ENCODE measurements at places on chromosomes 12 and 14.

DNA sequence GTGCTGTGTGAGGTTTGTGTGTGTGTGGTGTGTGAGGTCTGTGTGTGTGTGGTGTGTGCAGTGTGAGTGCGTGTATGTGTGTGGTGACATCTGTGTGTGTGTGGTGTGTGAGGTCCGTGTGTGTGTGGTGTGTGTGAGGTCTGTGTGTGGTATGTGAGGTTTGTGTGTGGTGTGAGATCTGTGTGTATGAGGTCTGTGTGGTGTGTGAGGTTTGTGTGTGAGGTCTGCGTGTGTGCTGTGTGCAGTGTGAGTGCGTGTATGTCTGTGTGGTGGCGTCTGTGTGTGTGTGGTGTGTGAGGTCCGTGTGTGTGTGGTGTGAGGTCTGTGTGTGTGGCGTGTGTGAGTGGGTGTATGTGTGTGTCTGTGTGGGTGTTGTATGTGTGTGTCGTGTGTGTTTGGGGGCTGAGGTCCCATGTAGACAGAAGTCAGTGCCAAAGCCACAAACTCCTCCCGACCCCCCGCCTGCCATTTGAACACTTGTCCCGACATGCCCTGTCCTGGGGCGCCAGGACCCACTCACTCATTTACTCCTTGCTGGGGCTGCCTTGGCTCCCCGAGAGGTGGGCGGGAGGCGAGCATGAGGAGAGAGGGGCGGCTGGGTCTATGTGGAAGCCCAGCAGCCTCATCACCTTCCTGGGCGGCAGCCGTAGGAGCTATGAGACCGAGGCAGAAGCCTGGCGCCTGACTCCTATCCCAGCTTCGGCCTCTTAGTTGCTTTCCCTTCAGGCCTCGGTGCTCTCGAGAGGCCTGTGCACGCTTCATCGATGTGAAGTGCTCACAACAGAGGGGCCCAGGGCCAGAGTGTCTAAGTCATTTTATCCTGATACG, 20.5 kb downstream of the RILPL1 start:
- no peak for DNase-seq

- DNase-seq, result no peak
Measured at GRCh38 chr12:108572166-108572790, 9.9 kb downstream of the ISCU start.

DNA sequence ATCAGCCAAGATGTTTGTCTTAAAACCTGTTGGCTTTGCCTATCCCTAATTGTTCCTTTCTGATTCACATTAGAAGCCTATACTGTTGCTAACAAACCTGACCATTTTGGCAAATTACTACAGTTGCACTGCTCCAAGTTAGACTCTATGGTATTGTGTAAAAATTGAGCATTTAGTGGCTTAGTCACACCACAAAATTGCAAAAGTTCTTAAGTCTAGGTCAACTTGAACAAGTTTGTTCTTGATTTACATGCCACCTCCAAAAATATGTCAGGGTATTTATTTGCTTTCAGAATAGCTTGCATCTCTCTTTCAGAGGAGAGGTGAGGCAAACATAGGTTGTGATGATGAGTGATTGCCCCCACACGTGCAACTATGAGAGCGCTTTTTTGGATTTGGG, 27.0 kb upstream of the PTHLH start:
- no peak for DNase-seq

DNA sequence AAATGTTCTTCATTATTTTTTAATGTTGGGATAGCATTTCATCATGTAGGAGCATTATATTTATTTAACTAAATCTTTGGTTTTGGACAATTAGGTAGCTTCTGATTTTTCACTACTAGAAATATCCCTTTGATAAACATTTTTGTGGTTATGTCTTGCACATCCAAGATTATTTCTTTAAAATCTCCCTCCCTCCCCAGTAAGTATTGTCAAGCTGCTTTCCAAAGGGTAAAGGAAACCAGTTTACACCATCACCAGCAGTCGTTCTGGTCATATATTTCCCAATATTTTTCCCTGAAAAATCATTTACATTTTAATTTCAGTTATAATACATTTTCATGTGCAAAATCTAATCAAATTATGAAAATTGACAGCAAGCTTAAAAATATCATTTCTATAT, 11.1 kb downstream of the CD69 start:
- no peak for DNase-seq

- DNase-seq, result no peak
Measured at GRCh38 chr12:131018808-131019397, 65.2 kb downstream of the ADGRD1 start.

DNA sequence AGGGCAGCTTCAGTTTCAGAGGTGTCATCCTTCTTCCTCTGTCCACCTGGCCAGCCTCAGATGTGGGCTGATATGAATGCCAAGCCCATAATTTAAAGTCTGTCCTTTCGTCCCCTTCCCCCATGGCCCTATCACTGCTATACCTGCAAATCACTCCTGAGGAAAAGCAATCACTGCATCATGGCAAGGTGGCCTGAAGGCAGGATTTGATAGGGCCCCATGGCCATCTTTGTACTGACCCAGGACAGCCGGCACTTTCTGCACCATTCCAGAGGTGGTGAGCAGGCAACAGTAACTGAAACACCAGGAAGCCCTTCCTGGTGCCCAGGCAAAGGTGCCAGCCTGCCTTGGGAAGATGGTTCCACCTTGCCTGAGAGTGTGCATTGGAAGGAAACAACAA, 60.8 kb downstream of the ANO2 start:
- DNase-seq, result no peak

DNA sequence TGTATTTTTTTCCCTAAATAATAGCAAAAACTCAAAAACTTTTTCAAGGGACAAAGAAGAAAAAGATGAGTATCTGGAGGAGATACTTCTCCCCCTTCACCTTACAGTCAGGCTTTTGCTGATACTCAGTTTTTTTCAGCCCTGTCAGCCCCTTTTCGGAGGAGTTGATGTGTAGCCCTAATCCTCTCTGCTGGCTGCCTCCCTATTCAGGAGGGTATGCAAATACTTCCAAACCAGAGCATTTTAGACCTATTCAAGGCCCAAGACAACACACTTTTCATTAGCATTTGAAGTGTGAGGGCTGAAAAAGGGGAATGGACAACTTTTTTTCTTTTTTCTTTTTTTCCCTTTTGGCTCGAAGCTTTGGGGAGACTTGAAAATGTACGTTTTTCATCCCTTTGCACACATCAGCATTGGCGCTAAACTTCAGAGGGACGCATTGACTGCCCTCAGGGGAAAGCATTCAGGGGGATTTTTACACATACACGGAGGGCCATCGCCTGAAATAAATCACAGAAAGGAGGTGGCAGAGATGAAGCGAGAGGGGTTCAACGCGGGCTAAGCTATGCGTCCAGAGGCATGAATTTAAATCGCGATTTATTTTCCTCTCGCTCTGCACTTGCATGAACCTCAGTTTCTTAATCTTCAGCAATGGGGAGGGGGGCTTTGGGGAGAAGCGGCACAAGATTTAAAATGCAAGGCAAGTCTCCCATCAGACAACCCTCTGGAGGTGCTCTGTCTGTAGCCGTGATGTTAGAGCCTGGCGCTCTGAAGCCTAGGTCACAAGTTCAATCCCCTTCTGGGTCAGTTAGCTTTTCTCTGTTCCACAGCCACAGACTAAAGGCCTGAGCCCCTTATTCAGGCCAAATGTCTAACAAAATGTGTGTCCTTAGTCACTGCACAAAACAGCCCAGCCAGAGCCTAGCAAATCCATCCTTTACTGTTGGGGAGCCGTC, 86.3 kb downstream of the ASCL1 start:
- no peak for DNase-seq

DNA sequence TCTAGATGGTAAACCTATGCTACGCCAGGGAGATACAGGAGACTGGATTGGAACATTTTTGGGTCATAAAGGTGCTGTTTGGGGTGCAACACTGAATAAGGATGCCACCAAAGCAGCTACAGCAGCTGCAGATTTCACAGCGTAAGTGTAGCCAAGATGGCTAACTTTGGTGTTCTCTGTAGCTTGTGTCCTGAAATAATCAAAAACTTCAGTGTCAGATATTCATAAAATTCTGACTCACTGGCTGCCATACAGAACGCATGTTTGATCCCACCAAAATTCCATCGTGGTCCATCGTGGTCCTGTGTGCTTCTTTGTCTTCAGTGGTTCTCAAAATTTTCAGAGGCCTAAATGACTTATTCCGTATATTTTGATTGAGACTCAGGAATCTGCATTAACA, 1.3 kb downstream of the STRAP start:
- DNase-seq, result no peak

DNA sequence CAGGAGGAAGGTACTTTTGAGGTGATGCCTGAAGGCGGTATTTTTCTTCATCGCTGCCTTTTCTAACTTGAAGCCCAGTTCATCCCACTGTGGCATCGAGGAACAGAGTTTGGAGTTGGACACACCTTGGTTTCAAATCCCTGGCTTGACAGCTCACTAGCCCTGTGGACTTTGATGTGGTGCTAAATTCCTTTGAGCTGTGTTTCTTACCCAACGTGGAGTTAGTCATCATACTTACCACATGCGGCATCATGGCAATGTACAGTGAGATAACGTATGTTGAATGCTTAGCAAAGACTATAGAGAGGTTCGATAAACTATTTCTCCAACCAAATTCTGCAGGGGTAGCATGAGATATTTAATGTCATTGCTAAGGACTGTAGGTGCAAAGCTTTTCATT, 3.4 kb downstream of the PLEKHG3 start:
- no peak for DNase-seq

DNA sequence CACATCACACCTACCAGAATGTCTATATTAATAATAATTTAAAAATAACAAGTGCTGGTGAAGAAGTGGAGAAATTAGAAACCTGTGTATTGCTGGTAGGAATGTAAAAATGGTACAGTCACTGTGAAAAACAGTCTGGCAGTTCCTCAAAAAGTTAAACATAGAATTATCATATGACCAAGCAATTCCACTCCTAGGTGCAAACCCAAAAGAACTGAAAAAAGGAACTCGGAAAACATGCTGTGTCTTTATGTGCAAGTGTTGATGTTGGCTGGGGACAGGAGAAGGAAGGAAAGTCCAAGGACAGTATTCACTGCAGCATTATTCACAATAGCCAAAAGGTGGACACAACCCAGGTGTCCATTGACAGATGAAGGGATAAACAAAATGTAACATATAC, 146.5 kb downstream of the TTC7B start:
- DNase-seq, result no peak

DNA sequence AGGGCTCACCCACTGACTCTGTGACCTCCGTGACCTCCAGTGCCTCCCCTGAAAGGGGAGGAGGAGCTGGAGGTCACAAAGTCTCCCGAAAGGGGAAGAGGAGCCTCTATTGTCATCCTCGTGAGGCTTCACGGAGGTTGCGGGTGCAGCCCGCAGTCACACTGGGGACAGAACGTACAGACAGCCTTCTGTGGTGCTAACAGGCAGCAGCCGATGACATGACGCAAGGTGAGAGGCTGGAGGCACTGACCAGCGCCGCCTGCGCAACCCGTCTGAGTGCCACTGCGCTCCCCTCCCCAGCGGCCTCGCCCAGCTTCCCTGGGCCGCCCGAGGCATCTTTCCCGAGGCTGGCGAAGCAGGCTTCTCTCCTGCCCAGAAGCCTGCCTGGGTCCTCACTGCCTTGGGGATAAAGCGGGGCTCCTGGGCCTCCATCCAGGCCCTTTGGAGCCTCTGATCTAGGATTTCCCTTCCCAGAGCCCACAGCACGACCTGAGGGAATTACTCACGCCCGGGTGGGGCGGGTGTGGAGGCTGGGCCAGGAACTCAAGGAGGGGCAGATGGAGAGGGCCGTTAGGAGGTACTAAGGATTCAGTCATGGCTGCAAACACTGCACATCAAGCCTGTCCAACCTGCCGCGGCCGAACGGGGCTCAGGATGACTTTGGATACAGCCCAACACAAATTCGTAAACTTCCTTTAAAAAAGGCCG, 12.3 kb upstream of the LBHD2 start:
- DNase-seq, result no peak

GRCh38 chr12:7303230-7303629, 642 bp upstream of the ACSM4 start:
- no peak for DNase-seq

DNA sequence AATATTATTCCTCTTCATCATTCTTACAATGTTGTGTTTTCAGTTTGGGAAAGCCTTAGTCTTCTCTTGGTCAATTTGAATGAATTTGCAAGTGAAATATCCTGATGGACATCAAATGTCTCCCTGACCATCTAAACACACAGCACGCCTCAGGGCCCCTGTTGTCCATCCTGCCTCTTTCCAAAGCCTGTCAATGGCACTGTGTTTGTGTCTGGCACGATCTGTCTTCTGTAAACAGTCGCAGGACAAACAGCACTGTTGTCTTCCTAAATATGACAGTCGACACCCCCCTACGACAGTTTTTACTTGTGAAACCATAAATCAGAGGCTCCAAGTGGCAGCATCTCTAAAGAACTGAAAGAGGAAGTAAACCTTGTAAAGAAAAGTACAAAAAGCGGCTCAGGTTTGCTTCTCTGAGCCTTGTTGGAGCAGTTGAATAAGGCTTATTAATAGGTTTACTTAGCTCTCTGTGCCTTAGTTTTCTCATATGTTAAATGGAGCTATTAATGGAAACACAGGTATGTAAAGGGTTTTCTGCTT, 285.8 kb downstream of the NRXN3 start:
- DNase-seq, result no peak

DNA sequence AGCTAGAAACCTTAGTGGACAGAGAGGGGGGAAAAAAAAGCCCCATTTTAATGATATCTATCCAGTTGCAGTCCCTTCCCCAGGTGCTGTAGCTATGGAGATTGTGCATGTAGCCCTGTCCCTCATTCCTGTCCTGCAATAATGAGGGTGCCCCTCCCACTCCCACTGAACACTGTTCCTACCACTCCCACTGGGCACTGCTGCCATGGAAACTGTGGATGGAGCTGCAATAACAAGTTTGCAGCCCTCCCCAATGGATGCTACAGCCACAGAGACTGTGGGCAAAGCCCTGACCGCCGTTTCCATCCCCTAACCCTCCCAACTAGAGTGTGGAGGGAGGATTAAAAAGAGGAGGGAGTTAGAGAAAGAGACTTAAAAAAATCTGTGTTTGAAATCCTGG, 238.3 kb downstream of the FUT8 start:
- no peak for DNase-seq

DNA sequence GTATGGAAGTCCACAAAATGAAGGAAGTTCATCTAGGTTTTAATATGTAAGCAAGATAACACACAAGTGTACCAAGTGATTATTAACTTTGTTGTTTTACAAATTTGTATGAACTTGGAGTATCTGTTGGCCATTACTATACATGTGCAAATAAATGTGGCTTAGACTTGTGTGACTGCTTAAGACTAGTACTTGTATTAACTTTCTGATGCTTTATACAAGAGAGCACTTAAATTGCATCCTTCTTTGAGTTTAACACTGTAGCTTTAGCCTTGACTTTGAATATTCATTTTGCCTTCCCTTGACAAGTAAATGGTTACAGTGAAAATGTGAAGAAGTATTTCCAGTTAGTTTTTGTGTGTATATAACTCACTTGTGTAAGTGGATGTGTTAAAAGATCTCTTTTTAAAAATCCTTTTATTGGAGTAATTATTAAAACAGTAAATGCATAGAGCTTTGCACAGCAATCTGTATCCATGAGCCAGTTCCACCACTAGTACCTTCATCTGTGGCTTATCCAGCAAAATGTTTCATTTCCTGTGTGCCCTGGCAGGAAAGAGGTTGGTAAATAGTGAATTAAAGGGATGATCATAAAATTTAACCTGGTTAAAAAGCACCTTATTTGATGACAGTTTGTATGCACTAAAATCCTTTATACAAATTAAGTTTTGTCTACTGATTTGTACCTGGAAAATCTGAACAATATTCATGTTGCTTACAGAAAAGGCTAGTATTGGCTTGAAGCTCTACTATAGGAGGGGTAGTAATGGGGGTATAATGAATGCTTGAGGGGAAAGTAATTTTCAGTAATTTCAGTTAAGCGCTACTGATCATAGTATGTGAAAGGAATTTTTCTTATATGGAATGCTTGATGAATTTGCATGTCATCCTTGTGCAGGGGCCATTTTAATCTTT, 8.0 kb downstream of the PNN start:
- DNase-seq, result no peak
